Tongue (tissue), 3 donors: ENCODE measurements at places on chromosomes 12 and 14.

DNA sequence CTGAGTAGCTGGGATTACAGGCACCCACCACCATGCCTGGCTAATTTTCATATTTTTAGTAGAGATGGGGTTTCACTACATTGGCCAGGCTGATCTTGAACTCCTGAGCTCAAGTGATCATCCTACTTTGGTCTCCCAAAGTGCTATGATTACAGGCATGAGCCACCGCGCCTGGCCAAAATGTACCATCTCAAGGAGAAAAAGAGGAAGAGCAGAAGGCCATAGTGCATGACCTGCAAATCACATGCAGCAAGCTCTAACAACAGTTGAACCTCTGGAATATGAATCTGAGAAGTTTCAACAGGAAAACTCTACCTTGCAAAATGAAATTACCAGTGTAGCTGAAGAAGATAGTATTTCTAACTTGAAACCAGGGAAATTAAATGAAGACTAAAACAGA lies 17.1 kb upstream of the SERPINA1 start:
- no peak for DNase-seq

- DNase-seq, result no peak
Measured at GRCh38 chr12:82434392-82434911, 76.1 kb downstream of the METTL25 start.

GRCh38 chr14:68951035-68951797 lies 27.9 kb downstream of the ACTN1 start:
- DNase-seq, result no peak

DNA sequence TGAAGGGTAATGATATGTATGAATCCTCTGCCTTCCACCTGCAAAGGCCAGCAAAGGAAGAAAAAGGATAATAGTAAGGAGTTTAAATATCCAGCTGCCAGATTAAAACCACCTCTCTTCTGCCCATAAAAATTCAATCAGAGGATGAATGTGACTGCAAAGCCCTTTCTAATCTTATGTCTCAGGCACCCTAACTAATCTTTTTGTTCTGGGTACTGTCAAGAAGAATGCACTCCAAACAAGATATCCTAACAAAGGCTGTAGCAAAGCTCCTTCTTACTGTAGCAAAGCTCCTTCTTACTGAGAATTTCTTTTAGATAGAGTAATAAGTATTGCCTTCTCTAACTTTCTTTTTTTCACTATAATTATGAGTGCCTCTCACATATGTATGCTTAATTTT lies 91.8 kb downstream of the ST8SIA1 start:
- no peak for DNase-seq

GRCh38 chr14:80977221-80977620 lies 21.8 kb downstream of the TSHR start:
- no peak for DNase-seq

GRCh38 chr14:56290195-56290594 lies 172.0 kb downstream of the PELI2 start:
- DNase-seq, result no peak

- DNase-seq, result no peak
Measured at GRCh38 chr12:77833329-77833728, 2.6 kb downstream of the NAV3 start.

DNA sequence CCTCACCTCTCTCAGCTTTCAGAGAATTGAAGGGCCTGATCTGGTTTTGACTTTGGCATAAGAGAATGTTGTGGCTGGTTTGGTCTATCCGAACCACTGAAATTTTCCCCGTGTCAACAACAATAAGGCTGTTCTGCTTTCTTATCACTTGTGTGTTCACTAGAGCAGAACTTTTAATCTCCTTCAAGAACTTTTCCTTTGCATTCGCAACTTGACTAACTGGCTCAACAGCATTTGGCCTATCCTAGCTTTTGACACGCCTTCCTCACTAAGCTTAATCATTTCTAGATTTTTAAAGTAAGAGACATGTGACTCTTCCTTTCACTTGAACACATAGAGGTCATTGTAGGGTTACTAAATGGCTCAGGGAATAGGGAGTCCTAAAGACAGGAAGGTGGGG lies 25.9 kb upstream of the EDDM3A start:
- peak; percentile 10 for DNase-seq

- no peak for DNase-seq
Measured at GRCh38 chr12:114767084-114767760, 83.2 kb upstream of the TBX3 start.
